ENCODE measurements at places on chromosomes 11 and 22.
A peak's percentile ranks its signal among the peaks of the same experiment; 100 is the strongest.

- DNase-seq, result no peak
These were observed 6.9 kb downstream of the OR10V1 start for GRCh38 chr11:59706518-59707285.

DNA sequence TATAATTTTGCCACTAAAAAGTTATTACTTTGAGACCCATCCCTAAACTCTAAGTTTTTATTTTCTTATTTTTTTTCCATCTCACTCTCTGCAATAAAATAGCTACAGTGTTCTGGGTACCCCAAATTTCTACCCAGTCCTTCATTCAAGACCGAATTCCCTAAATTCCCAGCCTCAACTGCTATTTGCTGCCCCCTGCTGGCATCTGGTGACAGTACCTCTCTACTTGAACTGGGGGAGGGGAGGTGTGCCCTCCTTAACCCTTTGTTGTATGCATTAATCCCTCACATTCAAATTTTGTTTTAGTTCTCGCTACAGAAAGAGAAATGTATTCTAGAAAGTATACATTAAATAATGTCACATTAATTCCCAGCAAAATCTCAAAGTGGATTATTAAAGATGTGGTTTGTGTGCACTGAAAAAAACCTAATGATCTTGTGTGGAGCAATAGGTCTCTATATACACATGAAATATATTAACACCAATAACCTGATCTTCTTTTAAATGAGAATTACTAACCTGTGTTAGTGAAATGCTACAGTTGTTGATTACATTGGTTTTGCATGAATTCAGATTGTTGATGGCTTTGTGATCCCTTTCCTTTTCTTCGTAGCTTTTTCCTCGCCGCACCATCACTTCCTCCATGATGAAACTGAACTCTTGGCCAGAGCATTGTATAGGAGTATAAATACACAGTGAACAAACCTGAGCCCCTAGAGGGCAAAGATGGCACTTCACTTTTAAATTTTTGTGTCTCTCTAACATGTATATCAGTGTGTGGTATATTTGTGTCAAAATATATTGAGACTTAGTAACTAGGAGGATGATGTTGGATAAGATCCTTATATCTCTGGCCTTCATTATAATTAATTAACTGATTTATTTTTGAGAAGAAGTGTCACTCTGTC lies 590.0 kb downstream of the METTL15 start:
- peak; percentile 61 for DNase-seq

- no peak for DNase-seq
These were observed 550.9 kb upstream of the CCDC90B start for GRCh38 chr11:83836883-83837654.

GRCh38 chr11:57244911-57245310 lies 7.9 kb upstream of the APLNR start:
- no peak for DNase-seq

- no peak for DNase-seq
These were observed 13.0 kb downstream of the PAX6 start for GRCh38 chr11:31798057-31798553.

DNA sequence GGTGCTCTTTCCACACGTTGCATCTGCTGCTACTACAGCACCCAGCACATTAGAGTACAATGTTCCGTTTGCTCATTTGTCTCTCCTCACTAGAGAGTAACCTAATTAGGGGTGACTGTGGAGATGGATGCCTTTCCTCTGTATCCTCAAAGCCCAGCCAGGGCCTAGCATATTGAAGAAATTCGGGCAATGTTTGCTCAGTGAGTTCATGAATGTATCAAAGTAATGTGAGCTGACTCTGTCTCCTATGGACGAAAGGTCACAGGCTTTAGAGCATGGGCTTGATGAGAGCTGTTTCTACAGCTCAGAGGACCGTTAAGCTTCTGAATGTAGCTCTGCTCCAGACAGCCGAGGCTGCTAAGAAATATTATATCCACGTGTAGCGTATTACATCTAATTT lies 67.5 kb downstream of the C11orf58 start:
- DNase-seq, result no peak

GRCh38 chr11:65432100-65432650 lies 9.6 kb downstream of the NEAT1 start:
- DNase-seq, result no peak

- DNase-seq, result no peak
These were observed 180.6 kb downstream of the TBC1D22A start for GRCh38 chr22:46942799-46943785.

- DNase-seq, result no peak
These were observed 24.7 kb downstream of the GTPBP1 start for GRCh38 chr22:38730411-38730871.

DNA sequence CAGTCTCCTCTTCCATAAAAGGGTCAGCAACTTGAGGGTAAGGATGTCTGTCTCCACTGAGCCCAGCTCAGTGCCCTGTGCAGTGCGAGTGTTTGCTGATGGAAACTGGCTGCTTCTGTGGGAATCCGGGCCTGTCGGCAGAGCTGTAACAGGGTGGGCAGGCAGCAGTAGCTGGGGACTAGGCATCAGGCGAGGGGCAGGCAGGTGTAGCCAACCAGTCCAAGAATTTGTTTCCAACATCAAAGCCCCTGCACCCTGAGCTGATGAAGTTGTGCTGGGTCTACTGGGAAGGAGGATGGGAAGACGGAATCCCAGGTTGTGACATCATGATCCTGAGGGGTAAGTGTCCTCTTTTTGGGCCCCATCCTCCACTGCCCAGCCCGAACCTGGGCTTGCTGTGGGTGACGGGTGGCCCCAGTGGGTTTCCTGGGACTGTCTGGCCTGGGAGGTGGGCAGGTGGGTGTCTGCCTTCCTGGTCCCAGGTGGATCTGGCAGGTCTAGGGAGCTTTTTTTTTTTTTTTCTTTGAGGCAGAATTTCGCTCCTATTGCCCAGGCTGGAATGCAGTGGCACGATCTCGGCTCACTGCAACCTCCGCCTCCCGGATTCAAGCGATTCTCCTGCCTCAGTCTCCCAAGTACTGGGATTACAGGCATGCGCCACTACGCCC lies 11.0 kb downstream of the SLC29A2 start:
- DNase-seq, result no peak

DNA sequence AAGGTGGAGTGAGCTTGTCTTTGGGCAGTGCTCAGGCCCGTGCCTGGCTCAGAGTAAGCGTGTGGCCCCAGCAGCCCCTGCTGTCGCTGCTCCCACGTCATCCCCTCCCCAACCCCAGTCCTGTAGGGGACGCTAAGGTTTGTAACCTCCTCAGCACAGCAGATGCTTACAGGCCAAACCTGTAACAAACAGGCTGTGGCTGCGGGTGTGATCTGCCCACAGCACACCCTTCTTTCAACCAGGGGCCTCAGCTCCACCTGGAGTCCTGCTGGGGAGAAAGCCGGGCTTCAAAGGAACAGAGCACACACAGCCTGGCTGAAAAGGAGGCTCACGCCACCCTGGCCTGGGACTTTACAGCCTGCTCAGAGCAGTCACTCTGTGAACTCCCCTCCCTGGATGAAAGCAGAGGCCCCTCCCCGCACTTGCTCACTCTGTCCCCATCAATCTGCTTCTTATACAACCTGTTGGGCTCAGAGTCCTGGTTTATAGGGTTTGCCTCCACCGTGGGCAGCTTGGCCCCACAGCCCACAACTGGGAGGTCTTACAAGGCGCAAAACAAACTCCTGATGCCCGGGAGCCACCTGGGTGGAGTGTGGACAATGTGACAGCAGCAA lies 54.3 kb downstream of the SCUBE1 start:
- no peak for DNase-seq

GRCh38 chr11:83374311-83374710 lies 88.1 kb upstream of the CCDC90B start:
- no peak for DNase-seq

- DNase-seq, result no peak
These were observed 34.3 kb downstream of the ZNF202 start for GRCh38 chr11:123707206-123707605.

DNA sequence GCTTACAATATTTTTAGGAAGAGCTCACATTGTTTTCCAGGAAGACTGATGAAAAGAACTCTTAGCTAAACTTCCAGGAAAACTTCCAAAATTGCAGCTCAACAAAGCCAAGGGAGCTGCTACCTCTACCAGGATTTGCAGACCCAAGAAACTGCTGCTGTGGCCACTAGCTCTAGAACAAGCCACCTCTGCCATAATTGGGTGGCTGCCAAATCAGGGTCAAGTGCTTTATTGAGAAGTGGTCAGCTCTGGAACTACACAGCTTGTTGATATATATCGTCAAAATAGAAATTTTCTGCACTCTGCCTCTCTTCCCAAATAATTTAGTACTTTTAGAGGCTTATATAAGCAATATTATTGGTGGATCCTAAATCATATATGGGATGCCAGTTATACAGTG lies 371.8 kb upstream of the CHORDC1 start:
- DNase-seq, result no peak

DNA sequence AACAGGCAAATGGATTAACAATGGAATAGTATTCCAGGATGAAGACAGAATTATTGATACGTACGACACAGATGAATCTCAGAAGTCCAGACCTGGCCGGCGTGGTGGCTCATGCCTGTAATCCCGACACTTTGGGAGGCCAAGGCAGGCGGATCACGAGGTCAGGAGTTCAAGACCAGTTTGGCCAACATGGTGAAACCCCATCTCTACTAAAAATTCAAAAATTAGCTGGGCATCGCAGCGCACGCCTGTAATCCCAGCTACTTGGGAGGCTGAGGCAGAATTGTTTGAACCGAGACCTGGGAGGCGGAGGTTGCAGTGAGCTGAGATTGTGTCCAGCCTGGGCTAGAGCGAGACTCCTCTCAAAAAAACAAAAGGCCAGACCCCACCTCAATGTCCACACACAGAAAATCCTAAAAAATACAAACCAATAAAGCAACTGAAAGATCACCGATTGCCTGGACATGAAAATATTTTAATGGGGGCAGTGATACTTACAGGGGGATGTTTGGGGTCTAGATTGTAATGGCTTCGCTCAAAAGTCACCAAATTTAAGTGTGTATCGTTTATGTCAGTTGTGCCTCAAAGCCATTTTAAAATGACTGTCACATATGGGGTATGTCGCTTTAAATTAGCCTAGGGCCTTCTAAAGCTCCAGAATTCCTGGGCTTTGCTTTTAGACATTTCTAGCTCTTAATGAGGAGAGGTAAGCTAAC lies 3.8 kb downstream of the RPS25 start:
- no peak for DNase-seq

DNA sequence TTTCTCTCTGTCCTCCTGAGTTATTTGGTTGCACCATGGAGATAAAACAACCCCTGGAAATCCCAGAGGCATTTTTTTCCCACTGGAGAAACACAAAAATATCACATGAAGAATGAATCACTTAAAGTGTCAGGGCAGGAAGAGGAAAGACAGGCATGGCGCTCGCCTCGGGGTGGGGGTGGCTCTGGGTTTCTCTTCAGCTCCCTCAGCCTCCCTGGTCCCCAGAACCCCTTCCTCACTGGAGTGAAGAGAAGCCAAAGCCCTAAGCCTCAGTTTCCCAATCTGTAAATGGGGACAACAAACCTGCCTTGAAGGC lies 938 bp downstream of the SHISAL1 start:
- DNase-seq, result no peak

- no peak for DNase-seq
These were observed 9.1 kb upstream of the TBC1D22A start for GRCh38 chr22:46753360-46753759.

- DNase-seq, result peak; percentile 90
These were observed 10.7 kb upstream of the DSCAML1 start for GRCh38 chr11:117807482-117808327.

Measured in sciatic nerve (tissue), 2 donors.